Activated CD8-positive, alpha-beta T cell treated with anti-CD3 and anti-CD28 coated beads, Interleukin-2, amount 10 ng/mL, durations not matched to agents 7 days and 5 days (primary cell): ENCODE measurements at places on chromosomes 3 and 15.

DNA sequence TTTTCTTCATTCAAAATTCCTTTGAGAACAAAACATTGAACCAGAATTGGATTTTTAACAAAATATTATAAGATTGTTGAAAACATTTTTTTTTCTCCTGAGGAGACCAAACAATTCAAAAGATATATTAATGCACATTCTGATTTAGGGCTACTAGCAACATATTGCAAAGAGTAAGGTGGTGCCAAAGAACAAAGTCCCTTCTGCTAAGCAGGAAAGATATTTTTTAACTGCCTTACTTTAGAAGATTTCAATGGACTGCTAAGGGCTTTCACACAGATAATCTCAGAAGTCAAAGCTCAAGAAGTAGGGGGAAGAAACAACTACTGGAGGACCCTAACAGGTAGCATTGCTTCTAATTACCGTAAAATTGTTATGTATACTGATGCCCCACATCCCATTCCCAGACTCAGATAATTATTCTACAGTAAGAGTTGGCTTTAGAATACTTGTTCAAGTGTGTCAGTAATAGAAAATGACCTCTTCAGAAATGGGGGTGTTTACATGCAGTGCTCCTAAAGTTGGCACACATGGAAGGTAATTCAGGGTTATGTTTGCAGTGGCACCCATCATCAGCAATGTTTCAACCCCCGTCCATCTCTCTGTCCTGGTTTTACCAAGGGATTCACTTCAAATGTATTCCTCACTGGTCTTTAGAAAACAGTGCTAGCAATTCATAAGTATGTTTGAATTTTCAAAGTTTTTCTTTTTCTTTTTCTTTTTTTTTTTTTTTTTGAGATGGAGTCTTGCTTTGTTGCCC is 354.7 kb downstream of the ZBTB20 start:
- no peak for DNase-seq

- DNase-seq: no peak
Observed at GRCh38 chr3:179624451-179624850, 19.9 kb downstream of the NDUFB5 start.

DNA sequence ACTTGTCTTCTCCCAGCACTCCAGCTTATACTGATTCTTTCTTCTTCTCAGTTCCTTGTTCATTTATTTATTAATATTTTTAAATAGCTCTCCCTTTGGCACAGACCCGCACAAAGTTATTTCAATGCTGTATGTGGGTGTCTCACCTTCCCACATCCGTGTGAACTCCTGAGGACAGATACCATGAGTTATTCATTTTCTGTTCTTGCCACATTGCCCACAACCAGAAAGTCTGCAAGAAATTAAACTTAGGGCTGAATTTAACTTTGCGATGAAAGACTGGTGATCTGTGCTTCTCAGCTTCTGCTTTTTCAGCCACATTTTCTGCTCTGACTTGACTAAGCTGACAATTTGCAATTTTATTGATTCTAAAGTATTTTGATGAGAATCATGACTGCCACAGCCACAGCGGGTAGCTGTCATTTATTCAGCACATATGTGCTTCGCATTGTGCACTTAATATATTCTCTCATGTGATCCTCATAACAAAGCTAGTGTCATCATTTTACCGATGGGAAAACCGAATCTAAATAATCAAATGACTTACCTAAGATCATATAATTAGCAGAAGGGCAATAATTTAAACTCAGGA is 569.8 kb downstream of the EDEM1 start:
- no peak for DNase-seq

DNA sequence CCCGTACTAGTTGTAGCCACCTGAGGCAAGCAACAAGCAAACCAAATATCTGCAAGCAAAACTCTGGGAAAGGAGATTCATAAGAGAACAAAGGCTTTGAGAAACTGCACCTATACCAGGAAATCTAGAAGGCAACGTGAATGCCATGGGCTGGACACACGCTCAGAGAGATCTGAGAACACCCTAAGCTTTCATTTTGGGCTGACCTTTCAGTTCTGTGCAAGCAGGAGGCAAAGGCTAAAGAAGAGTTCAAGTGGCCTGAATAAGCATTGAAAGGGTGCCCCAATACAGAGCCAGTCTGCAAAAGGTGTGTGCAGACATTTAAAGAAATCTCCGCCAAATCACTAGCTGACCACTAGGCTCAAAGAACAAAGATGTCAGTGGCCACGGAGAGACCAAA is 461.6 kb downstream of the PYDC2 start:
- no peak for DNase-seq

DNA sequence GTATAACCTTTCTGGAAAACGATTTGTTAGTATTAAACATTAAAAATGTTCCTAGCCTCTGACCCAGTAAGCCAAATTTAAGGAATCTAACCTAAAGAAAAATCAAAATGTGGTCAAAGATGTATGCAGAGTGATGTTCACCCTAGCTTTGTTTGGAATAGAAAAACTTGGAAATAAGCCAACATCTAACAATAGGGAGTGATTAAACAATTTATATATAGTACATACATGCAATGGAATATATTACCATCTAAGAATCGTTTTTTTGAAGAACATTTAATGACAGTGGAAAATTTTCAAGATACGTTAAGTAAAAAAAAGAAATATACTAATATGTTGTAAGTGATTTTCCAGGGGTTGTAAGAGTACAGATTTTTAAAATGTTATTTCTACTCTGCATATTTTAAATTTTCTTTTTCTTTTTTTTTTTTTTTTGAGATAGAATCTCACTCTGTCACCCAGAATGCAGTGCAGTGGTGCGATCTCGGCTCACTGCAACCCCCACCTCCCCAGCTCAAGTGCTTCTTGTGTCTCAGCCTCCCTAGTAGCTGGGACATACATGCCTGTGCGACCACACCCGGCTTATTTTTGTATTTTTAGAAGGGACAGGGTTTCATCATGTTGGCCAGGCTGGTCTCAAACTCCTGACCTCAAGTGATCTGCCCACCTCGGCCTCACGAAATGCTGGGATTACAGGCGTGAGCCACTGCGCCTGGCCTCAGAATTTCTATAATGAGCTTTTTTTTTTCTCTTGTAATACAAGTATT is 54.9 kb downstream of the ANP32A start:
- DNase-seq: no peak

GRCh38 chr3:164460851-164461250 is 617.4 kb downstream of the SI start:
- DNase-seq: no peak

DNA sequence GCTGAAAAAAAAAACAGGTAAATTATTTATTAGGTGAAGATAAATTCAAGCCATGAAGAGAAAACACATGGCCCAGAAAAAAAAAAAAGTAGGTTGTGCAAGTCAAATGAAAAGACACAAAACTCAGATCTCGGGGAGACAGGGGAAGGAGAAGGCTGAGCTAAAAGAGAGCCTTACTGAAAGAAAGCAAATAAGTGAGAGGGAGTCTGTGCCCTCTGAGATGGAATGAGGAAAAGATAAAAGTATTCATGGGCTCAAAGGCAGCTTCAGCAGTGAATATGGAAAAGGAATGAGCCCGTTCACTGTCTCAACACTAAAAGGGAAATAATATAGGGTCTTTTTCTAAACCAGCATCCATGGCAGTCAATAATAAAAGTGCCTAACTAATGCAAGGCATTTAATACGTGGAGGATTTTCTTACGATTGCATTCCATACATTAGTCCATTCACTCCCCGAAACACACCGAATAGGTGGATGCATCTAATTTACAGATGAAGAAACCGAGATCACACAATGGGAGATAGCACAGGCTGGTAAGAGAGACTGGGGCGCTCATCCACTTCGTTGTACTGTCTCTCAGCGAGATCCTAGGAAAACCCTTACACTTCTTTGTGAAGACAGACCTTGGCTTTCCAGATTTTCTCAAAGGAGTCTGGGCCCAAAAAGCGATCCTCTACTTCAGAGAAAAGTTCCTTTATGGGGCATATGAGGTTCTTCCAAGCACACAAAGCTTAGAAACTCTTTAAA is 1.1 kb downstream of the TFDP2 start:
- DNase-seq: no peak

DNA sequence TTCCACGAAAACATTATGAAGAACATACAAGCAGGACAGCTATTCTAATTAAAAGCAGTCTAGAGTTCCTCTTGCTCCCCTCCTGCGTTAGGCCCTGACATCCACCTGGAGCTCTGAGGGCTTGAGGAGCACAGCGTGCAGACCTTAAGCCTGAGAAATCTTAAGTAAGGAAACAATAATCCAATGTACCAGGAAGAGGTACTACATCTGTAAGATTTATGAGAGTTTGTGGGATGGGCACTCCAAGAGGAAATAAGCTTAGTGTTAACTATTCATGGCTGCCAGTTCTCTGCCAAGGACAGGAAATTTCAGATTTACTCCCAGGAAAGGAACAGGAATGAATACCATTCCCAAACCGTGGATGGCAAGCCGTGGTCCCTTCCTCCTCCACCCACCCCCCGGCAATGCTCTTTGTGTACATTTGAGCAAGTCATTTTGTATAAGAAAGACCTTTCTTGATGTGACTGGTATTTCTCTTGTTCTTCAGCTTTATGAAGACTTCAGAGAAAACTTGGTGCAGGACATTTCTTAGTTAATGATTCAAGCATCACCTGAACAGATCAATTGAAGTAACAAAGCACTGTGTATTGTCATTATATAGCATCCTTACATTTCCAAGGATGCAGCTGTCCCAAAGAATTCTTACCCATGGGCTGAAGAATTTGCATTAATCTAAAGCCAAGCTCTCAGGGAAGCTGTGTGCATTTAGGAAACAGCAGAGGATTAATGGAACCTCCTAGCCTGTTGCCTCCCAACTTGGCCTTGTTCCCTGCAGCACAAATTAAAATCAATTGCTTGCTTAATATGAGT is 28.8 kb upstream of the VILL start:
- no peak for DNase-seq
